Activated naive CD8-positive, alpha-beta T cell treated with anti-CD3 and anti-CD28 coated beads for 36 hours (primary cell): ENCODE measurements at places on chromosomes 13 and 19.
A peak's percentile ranks its signal among the peaks of the same experiment; 100 is the strongest.

- no peak overlapping the region for H3K27ac ChIP-seq
- H3K27me3 ChIP-seq, result no peaks in the 10 kb centered on the region
- peaks cover 14% of the 10 kb centered on the region for H3K4me1 ChIP-seq
- H3K36me3 ChIP-seq, result peaks cover 2% of the 10 kb centered on the region
- peak; percentile 50 for DNase-seq
Measured at GRCh38 chr19:40365613-40366401, 17.3 kb downstream of the PLD3 start.

DNA sequence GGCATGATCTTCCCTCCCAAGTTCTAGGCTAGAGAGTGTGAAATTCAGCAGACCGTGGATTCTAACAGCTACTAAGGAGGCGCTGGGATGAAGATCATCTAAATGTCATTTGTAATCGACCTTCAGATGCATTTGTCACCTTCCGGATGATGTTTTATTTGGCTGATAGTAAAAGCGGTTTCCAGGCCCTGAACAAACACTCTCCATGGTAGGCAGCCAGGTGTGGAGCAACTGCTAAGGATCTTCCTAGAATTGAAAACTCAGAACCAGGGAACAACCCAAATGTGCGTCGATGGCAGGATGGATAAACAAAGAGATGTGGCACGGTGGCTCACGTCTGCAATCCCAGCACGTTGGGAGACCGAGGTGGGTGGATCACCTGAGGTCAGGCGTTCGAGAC lies 107.2 kb upstream of the CACNA1A start:
- H3K27ac ChIP-seq, result no peak overlapping the region
- no peak for DNase-seq
- peaks cover 3% of the 10 kb centered on the region for H3K4me1 ChIP-seq
- peaks cover 18% of the 10 kb centered on the region for H3K27me3 ChIP-seq

GRCh38 chr19:54030895-54031586 lies 32.7 kb downstream of the VSTM1 start:
- no peaks in the 10 kb centered on the region for H3K36me3 ChIP-seq
- H3K4me3 ChIP-seq, result no peak overlapping the region
- H3K4me1 ChIP-seq, result no peaks in the 10 kb centered on the region
- H3K27me3 ChIP-seq, result peaks cover 62% of the 10 kb centered on the region
- no peak for DNase-seq
- no peak overlapping the region for H3K27ac ChIP-seq

DNA sequence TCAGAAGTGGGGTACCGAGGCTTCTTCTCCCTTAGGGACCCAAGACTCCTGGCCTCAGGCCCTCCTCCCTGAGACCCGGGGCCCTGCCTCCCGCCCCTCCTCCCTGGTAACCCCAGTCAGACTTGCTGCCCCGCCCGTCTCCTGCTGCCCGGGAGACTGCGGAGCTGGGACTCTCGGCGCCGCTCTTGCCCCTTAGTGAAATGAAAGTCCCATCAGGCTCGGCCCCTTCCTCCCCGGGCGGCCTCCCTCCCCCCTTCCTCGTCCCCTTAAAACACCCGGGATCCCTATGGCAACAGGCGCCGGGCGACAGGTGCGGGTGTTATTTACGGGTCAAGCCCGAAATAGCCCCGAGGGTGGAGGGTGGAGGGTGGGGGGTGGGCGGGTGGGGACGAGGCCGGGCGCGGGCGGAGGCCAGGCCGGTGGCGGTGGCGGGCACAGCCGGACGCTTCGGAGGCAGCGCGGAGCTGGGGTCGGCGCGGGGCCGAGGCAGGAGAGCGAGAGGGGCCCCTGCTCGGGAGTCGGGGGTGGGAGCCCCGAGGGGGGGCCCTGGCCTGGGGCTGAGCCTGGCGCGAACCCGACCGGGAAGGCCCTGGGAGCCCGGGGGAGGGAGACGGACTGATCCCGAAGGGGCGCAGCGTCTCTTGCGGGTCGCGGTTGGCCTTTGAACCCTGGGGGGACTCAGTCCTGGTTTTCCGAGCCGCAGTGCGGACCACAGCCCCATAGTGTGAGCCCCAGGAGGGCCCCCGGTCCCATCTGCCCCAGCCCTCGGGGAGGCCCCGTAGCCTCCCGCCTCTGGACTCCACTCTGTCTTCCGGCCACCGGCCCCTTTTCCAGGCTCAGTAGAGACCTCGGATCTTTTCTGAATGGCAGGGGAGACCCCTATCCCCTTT lies at the start of gene CACNG6:
Gene CACNG6 (plus strand): TSS at position 414 of the 890 bp plus-strand sequence. CDS start 1,241 bp downstream, outside the sequence.
- peaks cover 4% of the 10 kb centered on the region for H3K4me1 ChIP-seq
- H3K27ac ChIP-seq, result no peak within 1 kb of the TSS
- peaks cover 46% of the 10 kb centered on the region for H3K27me3 ChIP-seq
- H3K36me3 ChIP-seq, result no peaks in the 10 kb centered on the region

- peaks cover 8% of the 10 kb centered on the region for H3K4me1 ChIP-seq
- peaks cover 26% of the 10 kb centered on the region for H3K27me3 ChIP-seq
- H3K36me3 ChIP-seq, result no peaks in the 10 kb centered on the region
- H3K4me3 ChIP-seq, result no peak overlapping the region
- DNase-seq, result no peak
- no peak overlapping the region for H3K27ac ChIP-seq
Measured at GRCh38 chr19:46205183-46205984, 24.2 kb upstream of the IGFL1 start.

DNA sequence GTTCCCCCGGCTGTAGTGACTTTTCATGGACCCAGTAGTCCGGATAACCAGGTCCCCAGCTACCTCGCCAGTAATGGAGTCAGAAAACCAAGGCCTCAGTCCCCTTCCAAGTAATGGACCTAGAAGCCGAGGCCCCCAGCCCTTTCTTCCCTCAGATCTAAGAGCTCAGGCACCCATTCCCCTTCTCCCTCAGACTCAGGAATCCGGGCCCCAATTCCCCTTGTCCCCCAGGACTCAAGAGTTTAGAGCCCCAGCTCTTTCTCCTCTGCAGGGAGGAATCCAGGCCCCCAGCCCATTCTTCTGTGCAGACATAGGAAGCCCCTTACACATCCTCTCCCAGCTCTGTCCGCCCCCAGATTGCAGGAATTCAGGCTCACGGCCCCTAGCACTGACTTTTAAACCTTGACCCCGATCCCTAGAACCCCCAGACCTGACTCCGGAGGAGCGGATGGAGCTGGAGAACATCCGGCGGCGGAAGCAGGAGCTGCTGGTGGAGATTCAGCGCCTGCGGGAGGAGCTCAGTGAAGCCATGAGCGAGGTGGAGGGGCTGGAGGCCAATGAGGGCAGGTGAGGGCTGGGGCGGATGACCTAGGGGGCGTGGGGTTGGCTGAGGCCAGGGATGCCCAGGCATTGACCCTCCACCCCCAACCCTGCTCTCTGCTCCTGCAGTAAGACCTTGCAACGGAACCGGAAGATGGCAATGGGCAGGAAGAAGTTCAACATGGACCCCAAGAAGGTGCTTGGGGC lies 938 bp downstream of the CYTH2 start:
- peaks cover 2% of the 10 kb centered on the region for H3K36me3 ChIP-seq
- H3K27ac ChIP-seq, result peak overlapping the region; percentile 87
- peaks cover 17% of the 10 kb centered on the region for H3K4me1 ChIP-seq
- no peak for DNase-seq

GRCh38 chr13:110950819-110951570 lies 36.1 kb upstream of the ANKRD10 start:
- no peaks in the 10 kb centered on the region for H3K36me3 ChIP-seq
- no peak overlapping the region for H3K27ac ChIP-seq
- H3K4me3 ChIP-seq, result no peak overlapping the region

DNA sequence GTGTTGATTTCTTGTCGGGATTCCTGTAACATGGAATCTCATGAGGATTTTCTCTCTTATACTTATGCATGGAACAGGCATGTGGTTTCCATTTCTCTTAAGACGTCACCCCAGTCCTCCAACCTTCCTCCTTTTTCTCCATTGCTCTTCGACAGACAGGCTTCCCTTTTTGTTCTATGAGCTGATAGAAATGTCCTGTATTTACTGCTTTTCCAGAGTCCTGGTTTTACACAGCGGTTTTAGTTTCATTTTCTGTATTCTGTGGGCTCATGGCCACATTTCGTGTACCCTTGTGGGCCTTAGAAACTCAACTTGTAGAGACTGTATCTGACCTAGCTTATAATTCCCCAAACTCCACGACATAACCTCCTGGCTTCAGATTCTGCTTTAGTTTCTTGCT lies 113.1 kb downstream of the PAN3 start:
- peaks cover 40% of the 10 kb centered on the region for H3K4me1 ChIP-seq
- peaks cover 45% of the 10 kb centered on the region for H3K36me3 ChIP-seq
- H3K27me3 ChIP-seq, result no peaks in the 10 kb centered on the region
- H3K27ac ChIP-seq, result peak overlapping the region; percentile 34
- H3K4me3 ChIP-seq, result no peak overlapping the region

- peak within 1 kb of the TSS; percentile 93 for H3K27ac ChIP-seq
- peaks cover 21% of the 10 kb centered on the region for H3K36me3 ChIP-seq
- H3K4me1 ChIP-seq, result peaks cover 43% of the 10 kb centered on the region
- H3K27me3 ChIP-seq, result no peaks in the 10 kb centered on the region
- DNase-seq, result peak; percentile 48
Measured at GRCh38 chr19:7348587-7349230, at the start of gene ARHGEF18. Gene ARHGEF18, plus strand, starts transcription at chr19:7348937. Its CDS starts 13,954 bp downstream, at chr19:7362891.

DNA sequence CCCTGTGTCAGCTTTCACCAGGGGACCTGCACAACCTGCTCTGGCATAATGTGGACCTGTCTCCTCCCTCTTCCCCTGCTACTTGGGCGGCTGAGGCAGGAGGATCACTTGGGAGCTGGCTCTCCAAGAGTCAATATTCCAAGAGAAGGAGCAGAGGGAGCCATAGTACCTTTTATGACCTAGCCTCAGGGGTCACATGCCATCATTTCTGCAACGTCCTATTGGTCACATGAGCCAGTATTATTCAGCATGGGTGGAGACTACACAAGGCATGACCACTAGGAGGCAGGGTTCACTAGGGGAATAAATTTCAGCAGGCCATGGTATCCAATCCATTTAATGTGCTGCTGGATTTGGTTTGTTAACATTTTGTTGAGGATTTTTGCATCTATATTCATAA lies 12.0 kb upstream of the SHFL start:
- H3K4me1 ChIP-seq, result no peaks in the 10 kb centered on the region
- no peak overlapping the region for H3K27ac ChIP-seq
- peak; percentile 36 for DNase-seq
- H3K36me3 ChIP-seq, result no peaks in the 10 kb centered on the region
- no peak overlapping the region for H3K4me3 ChIP-seq
- H3K27me3 ChIP-seq, result peaks cover 8% of the 10 kb centered on the region

GRCh38 chr13:20363172-20363571 lies 131.1 kb upstream of the GJB6 start:
- no peak overlapping the region for H3K4me3 ChIP-seq
- no peak overlapping the region for H3K27ac ChIP-seq
- no peak for DNase-seq
- peaks cover 5% of the 10 kb centered on the region for H3K4me1 ChIP-seq
- peaks cover 3% of the 10 kb centered on the region for H3K27me3 ChIP-seq
- H3K36me3 ChIP-seq, result no peaks in the 10 kb centered on the region

GRCh38 chr19:14345116-14345763 lies 36.0 kb upstream of the ADGRE5 start:
- H3K36me3 ChIP-seq, result no peaks in the 10 kb centered on the region
- DNase-seq, result no peak
- H3K27ac ChIP-seq, result no peak overlapping the region

DNA sequence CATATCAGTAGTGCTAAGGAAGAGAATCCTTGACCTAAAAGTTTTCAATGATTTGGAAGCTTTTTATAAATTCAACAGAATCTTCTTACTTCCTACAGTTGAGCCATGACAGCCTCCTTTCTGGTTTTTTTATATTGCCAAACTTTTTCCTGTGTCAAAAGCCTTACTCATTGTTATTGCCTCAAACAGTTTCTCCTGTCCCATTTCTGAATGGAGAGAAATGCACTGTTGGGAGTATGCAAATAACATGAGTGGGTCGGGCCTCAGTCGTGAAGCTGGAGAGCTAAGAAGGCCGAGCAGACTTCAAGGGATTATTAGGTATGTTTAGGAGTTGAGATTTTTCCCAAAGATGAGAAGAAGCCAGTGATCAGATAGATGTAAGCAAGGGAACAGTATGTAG lies 766.4 kb upstream of the KLHL1 start:
- no peak overlapping the region for H3K27ac ChIP-seq
- no peaks in the 10 kb centered on the region for H3K27me3 ChIP-seq
- no peaks in the 10 kb centered on the region for H3K4me1 ChIP-seq
- H3K36me3 ChIP-seq, result no peaks in the 10 kb centered on the region
